ENCODE measurements at places on chromosomes 6 and 20. TPM values are rescaled to one million over a fixed set of nuclear protein-coding genes. Genes with fewer than 3 reads are reported as not detected.

CTAGE9 gene
- total RNA-seq: not detected

VWA7 gene
- 2.9 TPM for total RNA-seq

GRCh38 chr6:11437824-11438459, 99.6 kb upstream of the TMEM170B start:
- H3K4me3 ChIP-seq: no peak overlapping the region
- no peak overlapping the region for H3K27ac ChIP-seq
- H3K27me3 ChIP-seq: no peaks in the 10 kb centered on the region
- no peak for DNase-seq

GRCh38 chr6:83853178-83854000, at the start of gene RIPPLY2:
RIPPLY2 (plus strand) TSS chr6:83853360; CDS start chr6:83853417, 57 bp downstream.
- H3K36me3 ChIP-seq: no peaks in the 10 kb centered on the region
- H3K27ac ChIP-seq: no peak within 1 kb of the TSS
- H3K4me1 ChIP-seq: peaks cover 14% of the 10 kb centered on the region

Data from activated B cell treated with CpG ODN at 0.5 μM for 24 hours (primary cell).